ENCODE measurements at places on chromosomes 16 and 17.

GRCh38 chr16:78179666-78180065 is 80.2 kb downstream of the WWOX start:
- DNase-seq: no peak

DNA sequence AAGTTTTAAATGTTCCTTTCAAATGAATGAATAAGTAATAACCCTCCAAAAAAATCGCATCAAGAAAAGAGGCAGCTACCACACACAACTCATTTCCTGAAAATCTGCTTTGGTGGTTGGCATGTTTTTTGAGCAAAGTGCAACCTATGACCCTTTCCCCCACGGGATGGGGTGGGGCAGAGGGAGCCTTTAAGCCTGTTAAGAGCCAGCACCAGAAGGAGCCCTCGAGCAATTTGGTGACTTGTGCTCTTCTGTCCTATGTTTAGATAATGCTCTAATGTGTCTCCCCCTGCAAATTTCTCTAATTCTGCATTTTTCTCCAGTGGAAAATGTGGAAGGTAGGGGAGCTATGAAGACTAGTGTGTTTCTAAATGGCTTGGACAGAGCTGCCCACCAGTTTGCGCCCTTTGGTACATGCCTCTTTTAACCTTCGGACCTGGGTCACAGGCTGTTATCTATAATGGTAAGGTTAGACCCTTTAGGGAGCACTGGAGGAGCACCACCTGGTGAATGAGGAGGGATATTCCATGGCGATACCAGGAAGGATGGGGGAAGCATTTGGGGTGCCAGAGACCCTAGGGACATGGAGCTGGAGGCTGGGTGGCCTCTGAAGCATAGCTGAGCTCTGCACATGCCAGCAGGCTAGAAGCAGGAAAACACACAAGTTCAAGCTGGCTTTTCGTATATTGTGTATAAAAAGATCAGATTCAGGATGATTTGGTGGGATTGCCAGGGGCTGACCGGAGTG is 1.6 kb downstream of the PYCARD start:
- no peak for DNase-seq

GRCh38 chr17:41212524-41213169 is 13.8 kb upstream of the KRTAP9-2 start:
- DNase-seq: peak; percentile 76

DNA sequence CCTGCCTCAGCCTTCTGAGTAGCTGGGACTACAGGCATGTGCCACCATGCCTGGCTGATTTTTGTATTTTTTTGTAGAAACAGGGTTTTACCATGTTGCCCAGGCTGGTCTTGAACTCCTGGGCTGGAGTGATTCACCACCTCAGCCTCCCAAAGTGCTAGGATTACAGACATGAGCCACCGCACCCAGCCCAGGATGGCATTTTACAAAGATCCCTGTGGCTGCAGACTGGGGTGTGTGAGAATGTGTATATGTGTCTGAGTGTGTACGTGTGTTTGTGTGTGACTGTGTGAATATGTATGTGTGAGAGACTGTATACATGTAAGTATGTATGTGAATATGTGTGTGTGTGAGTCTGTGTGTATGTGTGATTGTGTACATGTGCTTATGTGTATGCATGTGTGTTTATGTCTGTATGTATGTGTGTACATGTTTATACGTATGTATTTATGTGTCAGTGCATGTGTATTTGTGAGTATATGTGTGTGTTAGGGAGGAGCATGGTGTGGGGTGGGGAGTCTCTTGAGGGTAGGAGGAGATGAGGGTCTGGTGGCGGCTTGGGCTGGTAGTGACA is 17.0 kb downstream of the RPTOR start:
- no peak for DNase-seq

GRCh38 chr16:28933171-28933570 is 1.4 kb downstream of the CD19 start:
- no peak for DNase-seq

GRCh38 chr17:20059728-20060188 is 50.6 kb downstream of the SPECC1 start:
- peak; percentile 43 for DNase-seq

DNA sequence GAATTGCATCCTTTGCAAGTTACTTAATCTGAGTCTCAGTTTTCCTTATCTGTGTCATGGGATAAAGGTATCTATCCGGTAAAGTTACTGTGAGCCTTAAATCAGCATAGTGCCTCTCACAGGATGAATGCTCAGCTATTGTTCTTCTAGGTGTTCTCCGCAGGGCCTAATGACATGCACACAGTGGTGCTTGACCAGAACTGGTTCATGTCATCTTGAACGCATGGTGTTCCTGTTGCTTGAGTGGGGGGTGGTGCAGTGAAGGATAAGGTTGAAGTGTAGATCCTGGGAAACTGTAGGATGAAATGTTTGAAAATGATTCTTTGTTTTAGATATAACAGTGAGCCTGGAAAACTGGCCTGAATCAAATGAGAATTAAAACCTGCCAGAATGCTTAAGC is 4.0 kb downstream of the KRT40 start:
- no peak for DNase-seq

Data from NCI-H345 (cell line).